Stimulated activated CD8-positive, alpha-beta memory T cell treated with anti-CD3 and anti-CD28 coated beads, Interleukin-4, amount 100 ng/mL, for 48 hours (primary cell): ENCODE measurements at places on chromosomes 6 and 20.

GRCh38 chr6:161919691-161920090, 645.8 kb upstream of the AGPAT4 start:
- DNase-seq = no peak

GRCh38 chr6:74805916-74806696, 399.7 kb downstream of the COL12A1 start:
- DNase-seq = no peak

- DNase-seq = no peak
Observed at GRCh38 chr6:55445648-55446204, 118.5 kb downstream of the GFRAL start.

DNA sequence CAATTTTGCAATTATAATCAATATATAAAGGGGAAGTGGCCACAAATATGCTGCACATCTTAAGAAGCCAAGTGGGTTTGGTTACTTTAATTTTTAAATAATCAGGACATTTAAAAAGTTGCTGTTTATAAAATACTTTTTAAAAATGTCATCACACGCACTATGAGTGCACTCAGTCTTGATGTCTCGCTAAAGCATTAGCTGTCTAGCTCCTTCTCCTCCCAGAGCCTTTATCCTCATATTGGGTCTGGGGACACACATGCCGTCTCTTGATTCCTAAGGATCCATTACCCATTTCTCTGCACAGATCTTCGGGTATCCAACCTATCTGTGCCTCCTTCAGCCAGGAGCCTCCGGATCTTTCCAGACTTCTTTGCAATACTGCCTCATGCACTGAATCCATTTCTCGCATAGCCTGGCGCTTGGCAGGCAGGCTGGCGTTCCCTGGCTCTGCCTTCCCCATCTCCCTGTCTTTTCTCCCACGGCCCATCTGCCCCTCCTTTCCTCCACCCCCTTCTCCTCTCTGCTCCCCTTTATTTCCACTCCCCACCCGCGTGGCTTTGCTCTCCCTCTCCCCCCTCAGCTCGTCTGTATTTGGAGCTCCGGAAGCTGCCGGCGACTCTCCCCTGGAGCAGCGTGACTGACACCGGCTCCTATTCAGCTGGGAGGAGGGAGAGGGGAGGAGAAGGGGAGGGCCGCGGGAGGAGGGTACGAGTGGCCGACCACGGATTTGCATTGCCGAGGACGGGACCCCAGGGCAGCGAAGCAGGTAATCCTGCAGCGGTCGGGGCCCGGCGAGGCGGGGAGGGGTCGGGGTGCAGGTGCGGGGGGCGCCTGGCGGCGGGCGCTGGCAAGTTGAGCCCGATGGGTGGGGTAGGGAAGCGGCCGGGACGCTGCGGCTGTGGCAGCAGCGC, at the start of gene CAP2:
TSS of gene CAP2 (plus strand) at position 618 of the 914 bp plus-strand sequence. CDS start 27,961 bp downstream, outside the sequence.
- no peak for DNase-seq

GRCh38 chr20:41138475-41139226, 1.3 kb downstream of the PLCG1 start:
- DNase-seq = peak; percentile 53

- DNase-seq = no peak
Observed at GRCh38 chr6:166938150-166938549, 18.2 kb downstream of the RNASET2 start.

- no peak for DNase-seq
Observed at GRCh38 chr6:167107787-167108186, 15.1 kb upstream of the CCR6 start.

DNA sequence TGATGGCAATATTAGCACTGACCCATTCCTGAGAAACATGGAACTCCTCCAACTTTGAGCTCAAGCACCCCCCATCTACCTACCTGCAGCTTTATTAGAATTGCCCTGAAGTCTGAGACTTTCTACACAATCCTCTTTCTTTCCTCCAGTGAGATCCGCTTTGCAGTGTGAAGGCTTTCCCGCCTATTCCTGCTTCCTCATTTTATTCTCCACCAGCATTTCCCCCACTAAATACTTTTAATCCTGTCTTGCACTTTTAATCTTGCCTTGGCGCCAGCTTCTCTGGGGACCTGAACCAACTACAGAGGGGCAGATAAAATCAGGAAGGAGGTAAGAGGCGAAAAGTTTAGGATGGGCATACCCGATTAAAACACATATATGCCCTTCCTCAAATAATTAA, 178.1 kb upstream of the PRDM1 start:
- DNase-seq = no peak

DNA sequence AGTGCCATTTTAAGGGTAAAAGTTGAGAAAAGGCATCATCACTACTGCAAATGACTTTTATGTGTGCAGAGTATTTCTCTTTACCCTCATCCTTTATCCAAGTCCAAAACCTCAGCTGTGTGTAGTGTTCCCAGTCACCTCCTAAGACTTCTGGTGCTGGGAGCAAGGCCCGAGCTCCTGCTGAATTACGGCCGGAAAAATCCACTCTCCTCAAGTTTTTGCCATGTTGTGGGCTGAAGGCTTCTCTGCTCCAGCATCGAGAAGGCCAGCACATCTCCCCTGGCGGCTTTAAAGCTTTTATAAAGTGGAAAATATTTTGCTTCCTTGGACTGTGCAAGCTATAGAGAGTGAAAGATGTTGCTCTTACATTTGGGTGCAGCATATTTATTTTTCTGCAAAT, 153.2 kb upstream of the THBS2 start:
- DNase-seq = no peak

GRCh38 chr6:121451250-121451649, 15.8 kb downstream of the GJA1 start:
- DNase-seq = no peak

- DNase-seq = no peak
Observed at GRCh38 chr6:169472786-169473416, 219.3 kb upstream of the THBS2 start.

GRCh38 chr20:50498071-50498776, 12.0 kb upstream of the PTPN1 start:
- no peak for DNase-seq
